ENCODE measurements at places on chromosomes 1 and 21.
A peak's percentile ranks its signal among the peaks of the same experiment; 100 is the strongest.

DNA sequence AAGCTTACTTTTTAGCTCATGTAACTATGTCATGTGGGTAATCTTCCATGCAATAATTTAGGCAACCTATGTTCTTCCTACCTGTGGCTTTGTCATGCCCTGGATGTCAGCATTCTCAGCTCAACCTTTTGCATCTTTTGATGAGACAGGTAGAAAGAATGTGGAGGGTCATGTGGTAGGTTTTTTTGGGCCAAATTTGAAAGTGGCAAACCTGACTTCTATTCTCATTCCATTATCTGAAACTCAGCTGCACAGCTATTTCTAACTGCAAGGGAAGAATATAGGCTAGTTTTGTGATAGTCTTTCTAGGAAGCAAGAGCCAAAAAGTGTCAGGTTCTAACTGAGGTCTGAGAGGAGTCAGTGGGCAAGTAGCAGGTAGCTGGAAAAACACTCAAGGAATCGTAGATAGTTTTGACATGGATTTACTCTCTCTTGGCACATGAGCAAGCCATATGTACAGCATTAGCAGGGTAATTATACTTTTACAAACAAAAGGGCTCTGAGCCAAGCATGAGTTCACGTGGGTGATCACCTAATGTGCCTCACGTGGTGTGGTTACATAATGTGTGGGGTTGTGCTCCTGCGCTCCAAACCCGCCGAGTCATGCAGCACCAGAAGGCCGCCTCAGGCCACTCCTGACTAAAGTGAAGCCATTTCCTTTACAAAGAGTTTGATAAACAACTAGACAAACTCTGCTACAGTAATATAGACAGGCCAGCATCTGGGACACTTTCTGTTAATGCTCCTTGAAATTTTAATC is 1013.8 kb downstream of the PLA2G4A start:
- no peak for DNase-seq

GRCh38 chr21:35987475-35987874 is 72.9 kb downstream of the SETD4 start:
- no peak for DNase-seq

- no peak for DNase-seq
Observed at GRCh38 chr1:4371849-4372248, 282.6 kb upstream of the AJAP1 start.

DNA sequence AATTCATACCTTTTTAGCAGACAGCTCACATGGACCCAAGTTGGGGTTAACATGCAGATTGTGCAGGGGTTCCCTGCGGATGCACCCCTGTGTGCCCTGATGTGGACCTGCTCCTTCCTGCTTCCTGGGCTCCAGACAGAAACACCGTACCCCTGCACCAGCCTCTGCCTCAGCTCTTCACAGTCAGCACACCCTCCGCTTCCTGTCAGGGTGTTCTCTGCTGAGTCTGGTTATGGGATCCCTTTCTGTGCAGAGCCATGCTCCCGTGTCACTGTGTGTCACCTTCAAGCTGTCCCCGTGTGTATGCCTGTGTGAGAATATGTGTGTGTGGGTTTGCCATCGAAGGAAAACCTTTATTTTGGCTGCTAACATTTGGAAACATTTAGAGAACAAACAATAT is 48.7 kb upstream of the KCNJ15 start:
- DNase-seq, result no peak

GRCh38 chr1:203592730-203593129 is 33.9 kb upstream of the ATP2B4 start:
- DNase-seq, result no peak

GRCh38 chr1:115556236-115556635 is 85.5 kb upstream of the VANGL1 start:
- DNase-seq, result no peak

DNA sequence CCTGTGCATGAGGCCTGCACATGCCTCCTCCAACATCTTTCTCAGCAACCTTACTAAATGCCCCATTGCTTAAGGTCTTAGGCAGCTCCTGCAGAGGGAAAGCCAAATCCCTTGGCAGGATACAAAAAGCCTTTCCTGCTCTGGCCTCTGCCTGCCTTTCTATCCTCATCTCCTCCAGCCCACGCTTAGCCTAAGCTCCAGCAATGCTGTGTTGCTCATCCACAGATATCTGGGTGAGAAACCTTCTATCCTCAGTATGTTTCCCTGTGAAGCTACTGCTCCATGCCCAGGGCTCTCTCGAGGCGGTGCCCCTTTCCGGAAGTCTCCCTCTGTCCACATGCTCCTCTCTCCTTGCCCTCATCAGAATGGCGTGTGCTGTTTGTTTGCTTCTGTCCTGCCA is 37.0 kb upstream of the CCSAP start:
- DNase-seq, result no peak

GRCh38 chr1:156498432-156499193 is 2.0 kb downstream of the MEF2D start:
- no peak for DNase-seq

GRCh38 chr1:177287994-177288393 is 117.2 kb downstream of the BRINP2 start:
- DNase-seq, result no peak

- no peak for DNase-seq
Observed at GRCh38 chr1:239308701-239309333, 77.6 kb upstream of the CHRM3 start.

GRCh38 chr1:236010443-236010842 is 54.4 kb downstream of the NID1 start:
- DNase-seq, result no peak

- no peak for DNase-seq
Observed at GRCh38 chr1:240468656-240469055, 143.3 kb downstream of the GREM2 start.

- no peak for DNase-seq
Observed at GRCh38 chr1:47978486-47978885, 18.7 kb downstream of the TRABD2B start.

GRCh38 chr21:29242201-29242600 is 56.5 kb upstream of the BACH1 start:
- no peak for DNase-seq

GRCh38 chr1:104932949-104933679 is 1183.4 kb downstream of the AMY1C start:
- DNase-seq, result no peak

- no peak for DNase-seq
Observed at GRCh38 chr1:77360256-77360655, 78.4 kb downstream of the AK5 start.

DNA sequence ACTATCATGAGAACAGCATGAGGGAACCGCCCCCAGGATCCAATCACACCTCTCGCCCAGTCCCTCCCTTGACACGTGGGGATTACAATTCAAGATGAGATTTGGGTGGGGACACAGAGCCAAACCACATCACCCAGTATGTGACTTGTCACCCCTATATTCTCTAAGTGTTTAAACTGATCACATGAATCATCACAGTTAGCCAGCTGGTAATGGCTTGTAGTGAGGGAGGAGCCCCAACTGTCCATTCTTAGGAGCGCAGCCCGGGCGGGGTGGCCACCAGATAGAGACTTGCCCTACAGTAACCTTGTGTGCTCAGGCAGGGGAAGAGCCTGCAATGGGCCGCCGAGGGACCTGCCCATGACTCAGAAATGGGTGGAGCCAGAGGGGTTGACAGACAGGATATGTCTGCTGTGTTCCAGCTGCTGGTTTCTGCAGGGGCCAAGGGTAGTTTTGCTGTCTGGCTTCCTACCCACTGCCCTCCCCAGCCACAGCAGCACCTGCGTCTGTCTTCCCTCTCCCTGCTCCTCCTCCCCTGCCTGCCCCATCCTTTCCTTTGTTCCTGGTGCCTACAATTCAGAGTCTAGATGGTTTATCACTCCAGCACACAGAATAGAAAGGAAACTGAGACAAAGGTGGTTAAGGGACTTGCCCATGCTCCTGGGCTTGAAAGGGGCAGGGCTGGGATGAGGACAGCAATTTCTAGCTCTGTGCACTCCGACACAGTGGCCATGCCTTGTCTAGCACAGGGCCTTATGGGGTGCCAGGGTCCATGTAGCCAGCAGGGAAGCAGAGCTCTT is 9.2 kb downstream of the ABCG1 start:
- peak; percentile 62 for DNase-seq

- DNase-seq, result no peak
Observed at GRCh38 chr1:66370462-66370971, 163.4 kb upstream of the SGIP1 start.

- no peak for DNase-seq
Observed at GRCh38 chr1:185966471-185966870, 232.3 kb downstream of the HMCN1 start.

DNA sequence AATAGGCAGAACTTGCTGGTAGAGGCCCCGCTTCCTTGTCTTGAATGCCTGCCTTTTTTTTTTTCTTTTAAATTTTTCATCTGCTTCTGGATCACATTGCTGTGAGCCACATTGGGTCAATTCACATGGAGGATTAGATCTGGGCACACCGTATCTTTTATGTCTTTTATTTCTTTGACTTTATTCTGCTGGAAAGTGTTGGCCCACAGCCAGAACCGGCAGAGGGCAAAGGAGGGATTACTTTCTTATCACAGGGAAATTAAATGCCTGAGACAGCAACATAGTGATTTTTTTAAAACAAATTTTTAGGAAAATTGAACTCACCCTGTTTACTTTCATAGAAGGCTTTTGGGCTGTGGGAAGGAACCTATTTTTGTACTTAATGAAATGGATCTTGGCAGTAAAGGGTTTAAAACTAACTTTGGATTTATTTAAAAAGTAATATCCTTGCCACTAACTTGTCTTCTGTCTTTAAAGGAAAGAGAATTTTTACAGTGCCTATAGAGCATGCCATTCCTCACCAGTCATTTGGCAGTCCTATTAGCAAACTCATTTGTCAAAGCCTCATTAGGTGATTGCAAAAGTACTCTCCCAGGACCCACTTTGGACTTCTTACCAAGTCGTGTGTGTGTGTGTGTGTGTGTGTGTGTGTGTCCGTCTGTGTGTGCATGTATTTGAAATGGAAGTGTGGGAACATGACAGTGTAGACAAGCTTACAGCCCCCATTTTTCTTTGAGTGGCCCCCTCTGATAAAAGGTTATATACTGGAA is 68.4 kb downstream of the ST6GALNAC3 start:
- DNase-seq, result no peak

DNA sequence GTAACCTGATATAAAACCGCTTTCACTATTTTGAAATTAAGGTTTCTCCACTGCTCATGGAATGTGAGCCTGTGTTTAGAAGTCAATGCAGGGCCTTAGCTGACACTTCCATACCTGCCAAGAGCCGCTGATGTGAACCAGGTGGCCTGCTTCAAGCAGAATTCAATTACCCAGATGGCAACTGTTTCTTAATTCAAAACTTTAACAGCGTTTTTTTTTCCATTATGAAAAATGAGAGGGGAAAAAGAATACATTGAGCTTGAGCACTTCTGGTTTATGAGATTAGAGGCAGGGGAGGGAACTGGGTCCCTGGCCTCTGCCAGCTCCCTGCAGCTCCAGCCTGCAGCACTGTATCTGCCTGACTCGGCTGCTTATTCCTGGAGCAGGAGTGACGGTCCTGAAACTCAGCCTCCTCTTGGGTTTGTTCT is 7.7 kb upstream of the ATP1A1 start:
- no peak for DNase-seq

DNA sequence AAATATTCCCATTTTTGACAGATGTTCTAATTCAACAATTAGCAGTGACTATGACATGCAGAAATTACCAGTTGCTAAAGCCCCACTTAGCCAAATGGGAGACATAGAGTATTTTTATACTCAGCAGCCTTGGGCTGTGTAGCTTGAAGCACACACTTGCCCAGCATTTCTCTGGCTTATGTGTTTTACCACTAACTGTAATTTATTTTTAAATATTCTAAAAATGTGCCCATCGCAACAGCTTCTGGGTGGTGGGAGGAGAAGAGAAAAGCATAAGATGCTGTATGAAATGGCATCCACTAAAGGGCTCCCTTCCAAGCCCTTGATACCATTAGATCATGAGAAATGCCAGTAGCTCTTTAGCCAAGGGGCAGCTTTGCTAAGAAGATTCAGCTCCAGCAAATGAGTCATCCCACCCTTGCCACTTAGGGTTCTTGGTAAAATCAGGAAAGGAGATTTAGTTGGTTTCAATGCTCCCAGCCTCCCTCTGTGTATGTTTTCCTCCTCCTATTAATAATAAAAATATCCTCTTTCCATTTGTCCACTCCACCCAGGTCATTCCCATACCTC is 462.7 kb upstream of the DEPDC1 start:
- DNase-seq, result no peak

- DNase-seq, result no peak
Observed at GRCh38 chr1:192792628-192793027, 16.2 kb upstream of the RGS2 start.

DNA sequence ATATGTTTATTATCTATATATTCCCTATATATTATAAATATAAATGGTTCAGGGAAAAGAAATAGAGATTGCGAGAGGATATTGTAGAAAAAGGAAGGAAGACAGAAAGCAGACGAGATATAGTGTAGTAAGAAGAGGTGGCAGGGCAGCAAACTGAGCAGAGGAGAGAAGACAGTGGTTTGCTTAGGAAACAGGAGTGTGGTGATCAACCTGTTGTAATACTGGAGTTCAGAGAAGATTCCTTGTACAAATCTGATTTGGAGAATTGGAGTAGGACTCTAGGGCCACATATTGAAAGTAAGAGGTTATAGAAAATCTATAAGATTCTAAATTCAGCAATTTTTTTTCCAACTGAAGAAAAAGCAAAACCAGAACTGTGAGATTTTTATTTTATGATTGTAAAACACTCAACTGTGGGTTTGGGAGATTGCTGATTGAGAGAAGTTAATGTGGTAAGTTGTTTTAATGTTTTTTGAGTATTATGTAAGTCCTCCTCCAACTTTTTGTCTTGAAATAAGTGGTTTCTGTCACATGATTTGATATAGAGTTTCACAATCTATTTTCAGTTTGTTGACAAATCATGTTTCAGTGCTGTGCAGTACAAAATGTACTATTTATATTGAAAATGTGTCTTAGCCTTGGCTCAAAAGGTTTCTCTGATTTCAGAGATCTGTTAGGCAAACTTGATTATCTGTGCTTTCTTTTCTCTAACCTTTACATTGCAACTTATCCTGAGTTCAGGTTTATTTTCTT is 9.6 kb upstream of the AMY2B start:
- DNase-seq, result no peak

- DNase-seq, result no peak
Observed at GRCh38 chr1:231041719-231042261, 1.7 kb upstream of the FAM89A start.

- no peak for DNase-seq
Observed at GRCh38 chr1:240027059-240027462, 64.6 kb upstream of the FMN2 start.

DNA sequence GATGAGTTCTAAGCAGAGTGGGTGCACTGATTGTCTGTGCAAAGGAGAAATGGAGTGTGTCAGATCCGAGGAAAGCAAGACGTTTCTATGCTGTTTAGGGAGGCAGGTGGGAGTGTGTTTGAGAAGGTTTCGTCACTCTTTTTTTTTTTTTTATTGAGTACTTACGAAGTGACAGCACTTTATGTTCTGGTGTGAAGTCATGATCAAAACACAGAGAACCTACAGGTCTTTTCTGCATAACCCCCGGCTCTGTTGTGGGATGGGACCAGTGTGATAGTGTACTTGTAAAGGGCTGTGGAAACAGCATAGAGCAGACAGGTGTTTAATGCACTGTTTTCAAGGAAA is 26.7 kb downstream of the MIA3 start:
- no peak for DNase-seq

GRCh38 chr1:93106226-93106625 is 27.1 kb downstream of the MTF2 start:
- DNase-seq, result no peak

GRCh38 chr1:55893155-55893554 is 678.0 kb upstream of the USP24 start:
- DNase-seq, result no peak
